ENCODE measurements at places on chromosomes 1 and 21.

GRCh38 chr1:53396573-53397268 is 62.5 kb upstream of the DMRTB1 start:
- no peak for DNase-seq

GRCh38 chr21:37968744-37969143 is 52.5 kb upstream of the KCNJ6 start:
- no peak for DNase-seq

DNA sequence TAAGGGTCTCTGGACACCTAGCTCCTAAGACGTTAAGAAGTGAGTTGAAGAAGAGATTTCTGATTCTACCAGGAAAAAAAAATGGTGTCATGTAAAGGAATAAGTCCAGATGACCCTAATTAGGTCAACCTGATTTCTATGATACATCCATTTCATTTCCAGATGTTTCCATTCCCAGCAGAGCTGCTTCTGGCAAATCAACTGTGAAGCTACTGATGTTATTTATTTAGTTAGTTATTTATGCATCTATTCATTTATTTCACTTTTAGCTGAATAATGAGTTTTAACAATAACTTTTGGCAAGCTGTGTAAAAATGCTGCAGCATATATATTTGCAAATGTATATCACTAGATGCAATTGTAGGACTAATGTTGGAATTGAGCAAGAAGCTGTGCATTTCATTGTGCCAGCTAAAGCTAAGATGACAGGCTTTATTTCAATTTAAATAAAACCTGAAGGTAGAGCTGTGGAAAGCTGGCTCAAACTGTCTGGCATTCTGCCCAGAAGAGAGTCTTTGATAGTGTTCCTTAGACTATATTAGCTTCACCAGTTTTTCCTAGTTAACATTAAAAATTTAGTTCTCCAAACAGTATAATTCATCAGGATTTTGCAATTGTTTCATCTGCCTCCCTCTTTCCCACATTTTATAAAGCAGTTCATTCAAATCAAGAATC is 1164.4 kb upstream of the ADGRL4 start:
- no peak for DNase-seq

DNA sequence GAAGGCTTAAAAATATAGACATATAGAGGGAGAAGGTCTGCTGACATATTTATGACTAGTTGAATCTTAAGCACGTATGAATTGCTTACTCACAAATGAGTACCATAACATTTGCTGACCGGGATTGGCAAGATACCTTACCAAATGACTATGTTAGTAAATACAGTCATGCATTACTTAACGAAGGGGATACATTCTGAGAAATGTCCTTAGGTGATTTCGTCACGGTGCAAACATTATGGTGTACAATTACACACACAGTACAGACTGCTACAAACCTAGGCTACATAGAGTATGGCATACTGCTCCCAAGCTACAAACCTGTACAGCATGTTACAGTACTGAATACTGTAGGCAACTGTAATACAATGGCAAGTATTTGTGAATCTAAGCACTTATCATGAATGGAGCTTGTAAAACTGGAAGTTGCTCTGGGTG is 19.4 kb upstream of the UBE2U start:
- DNase-seq, result no peak

GRCh38 chr1:33420870-33421775 is 9.8 kb downstream of the PHC2 start:
- no peak for DNase-seq

GRCh38 chr1:15332952-15333715 is 76.6 kb upstream of the EFHD2 start:
- DNase-seq, result no peak

- DNase-seq, result peak; percentile 89
Measured at GRCh38 chr1:94325377-94326302, 88.3 kb upstream of the ARHGAP29 start.
